ENCODE measurements at places on chromosomes 5 and 9. TPM values are rescaled to one million over a fixed set of nuclear protein-coding genes. Genes with fewer than 3 reads are reported as not detected.

- DNase-seq = no peak
Observed at GRCh38 chr5:64569858-64570257, 64.0 kb downstream of the RGS7BP start.

GRCh38 chr5:35024911-35025510 lies 22.7 kb downstream of the AGXT2 start:
- DNase-seq = no peak

DNA sequence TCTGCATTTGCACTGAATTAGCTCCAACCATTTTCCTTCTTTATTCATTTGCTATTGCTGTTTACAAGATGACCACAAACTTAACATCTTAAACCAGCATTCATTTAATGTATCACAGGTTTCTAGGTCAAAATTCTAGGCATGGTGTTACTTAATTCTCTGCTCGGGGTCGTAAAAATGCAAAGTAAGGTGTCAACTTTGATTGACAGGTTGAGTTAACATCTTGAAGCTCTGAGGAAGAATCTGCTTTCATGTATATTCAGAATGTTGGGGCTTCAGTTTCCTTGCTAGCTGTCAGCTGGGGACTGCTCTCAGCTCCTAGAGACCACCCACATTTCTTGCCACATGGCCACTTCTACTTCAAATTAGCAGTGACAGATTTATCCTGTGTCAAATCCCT lies 348.7 kb upstream of the GRIN3A start:
- no peak for DNase-seq

- DNase-seq = no peak
Observed at GRCh38 chr5:147763791-147764525, 18.6 kb downstream of the JAKMIP2 start.

Gene PTPA
- total RNA-seq = 42.2 TPM
